ENCODE measurements at places on chromosomes 2 and 18.

GRCh38 chr2:10004401-10004800 is 38.9 kb upstream of the KLF11 start:
- DNase-seq, result no peak

- peak; percentile 86 for DNase-seq
Measured at GRCh38 chr2:199462956-199463692, 5.4 kb upstream of the SATB2 start.

DNA sequence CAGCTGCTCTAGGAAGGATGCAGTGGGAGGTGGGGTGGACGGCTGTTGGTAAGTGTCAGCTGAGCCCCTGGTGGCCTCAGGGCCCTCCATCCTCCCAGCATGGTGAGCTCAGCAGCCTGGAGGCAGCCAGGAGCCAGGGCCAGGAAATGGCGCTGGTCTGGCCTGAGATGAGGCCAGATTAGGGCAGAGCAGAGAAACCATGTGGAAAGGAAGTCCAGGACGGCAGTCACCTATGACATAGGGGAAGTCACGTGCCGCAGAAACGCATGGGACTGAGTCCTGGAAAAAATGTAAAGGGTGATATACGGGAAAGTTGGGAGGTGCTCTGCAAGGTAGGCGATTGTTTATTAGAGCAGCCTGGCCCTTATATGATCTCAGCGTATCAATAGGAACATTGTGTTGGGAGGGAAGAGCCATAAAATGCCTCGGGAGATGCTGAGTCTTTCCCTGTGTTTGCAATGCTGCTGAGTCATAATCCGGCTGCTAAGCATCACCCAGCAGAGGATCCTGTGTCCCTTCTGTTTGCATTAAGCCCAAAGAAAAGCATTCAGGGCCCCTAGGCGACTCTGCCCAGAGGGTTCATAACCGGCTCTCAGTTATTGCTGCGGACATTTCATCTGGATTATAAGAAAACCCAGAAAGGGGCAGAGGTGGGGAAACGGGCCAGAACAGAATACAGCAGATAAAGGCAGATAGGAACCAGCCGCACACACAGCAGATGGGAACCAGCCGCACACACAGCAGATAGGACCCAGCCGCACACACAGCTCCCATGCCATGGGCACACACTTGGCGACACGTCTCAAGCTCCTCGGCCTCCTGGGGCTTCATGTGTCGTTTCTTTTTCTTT is 30.3 kb upstream of the B3GNT7 start:
- peak; percentile 89 for DNase-seq

- DNase-seq, result no peak
Measured at GRCh38 chr2:13968811-13969210, 663.7 kb upstream of the LRATD1 start.

DNA sequence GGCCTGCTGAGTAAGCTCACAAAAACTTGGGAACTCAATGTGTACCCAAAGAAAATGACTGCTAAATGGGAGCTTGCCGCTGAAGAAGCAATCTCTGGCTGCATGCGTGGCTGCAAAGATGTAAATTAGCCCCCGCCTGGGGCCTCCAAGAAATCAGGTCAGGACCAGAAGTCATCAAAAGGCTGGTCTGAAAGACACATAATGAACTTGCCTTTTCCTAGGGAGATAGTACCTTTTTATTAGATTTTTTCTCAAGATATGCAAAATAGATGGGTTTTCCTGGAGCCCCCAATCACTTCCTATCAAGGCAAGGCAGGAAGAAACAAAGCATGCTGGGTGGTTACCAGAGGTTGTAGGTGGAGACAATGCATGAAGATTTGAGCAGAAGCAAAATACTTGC is 38.9 kb downstream of the PDCL3 start:
- DNase-seq, result no peak

DNA sequence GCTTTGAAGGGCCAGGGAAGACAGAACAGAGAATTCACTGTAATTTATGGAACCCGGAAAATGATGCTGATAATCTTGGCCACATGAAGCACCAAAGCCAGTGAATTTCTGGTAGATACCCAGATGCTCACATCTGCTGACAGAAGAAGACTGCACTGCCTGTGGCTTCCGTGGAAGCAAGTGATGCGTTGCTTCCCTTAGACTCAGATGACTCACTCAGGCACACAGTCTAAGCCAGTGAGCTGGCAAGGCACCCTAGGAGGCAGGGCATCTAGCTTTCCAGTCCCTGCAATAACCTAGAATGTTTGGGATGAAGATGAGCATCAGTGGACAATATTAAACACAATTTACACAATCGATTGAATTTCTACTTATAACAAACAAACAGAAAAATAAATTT is 284.7 kb downstream of the CMPK2 start:
- no peak for DNase-seq

DNA sequence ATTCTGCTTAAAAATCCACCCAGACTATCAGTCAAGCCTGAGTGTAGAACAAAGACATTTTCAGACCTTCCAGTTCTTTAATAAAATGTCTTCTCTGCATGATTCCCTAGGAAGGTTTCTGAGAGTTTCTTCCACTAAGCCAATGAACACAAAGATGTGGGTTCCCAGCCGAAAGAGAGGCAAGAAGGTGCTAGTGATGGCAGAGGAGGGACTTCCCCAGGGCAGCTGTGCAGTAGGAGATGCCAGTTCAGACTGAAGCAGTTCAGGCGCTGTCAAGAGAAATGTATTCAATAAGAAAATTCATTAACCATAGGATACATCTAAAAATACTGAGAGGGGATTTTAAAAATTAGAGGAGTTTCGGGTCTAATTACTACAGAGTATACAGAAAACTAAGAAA is 83.3 kb downstream of the RND3 start:
- no peak for DNase-seq

GRCh38 chr2:207484444-207485391 is 45.0 kb upstream of the CREB1 start:
- no peak for DNase-seq

- DNase-seq, result no peak
Measured at GRCh38 chr2:223824301-223824700, 13.1 kb downstream of the AP1S3 start.

- peak; percentile 71 for DNase-seq
Measured at GRCh38 chr2:172106108-172106961, 3.6 kb upstream of the DLX2 start.

DNA sequence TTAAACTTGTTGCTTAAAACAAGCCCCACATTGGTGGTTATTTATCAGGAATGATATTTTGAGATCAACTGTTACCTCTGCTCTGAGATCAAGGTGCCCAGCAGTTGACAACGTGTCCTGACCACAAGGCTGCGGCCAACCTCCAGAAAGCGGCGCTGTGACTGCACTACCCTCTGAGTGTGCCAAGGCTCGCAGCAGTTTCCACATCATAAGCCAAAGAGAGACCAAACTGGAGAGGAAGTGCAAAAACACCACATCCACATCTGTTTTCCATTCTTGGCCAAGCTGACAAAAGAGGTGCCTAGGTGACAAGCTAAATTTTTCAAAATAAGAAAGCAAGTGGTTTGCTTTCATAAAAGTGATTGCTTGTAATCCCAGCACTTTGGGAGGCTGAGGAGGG is 410.8 kb upstream of the POU3F3 start:
- DNase-seq, result no peak

DNA sequence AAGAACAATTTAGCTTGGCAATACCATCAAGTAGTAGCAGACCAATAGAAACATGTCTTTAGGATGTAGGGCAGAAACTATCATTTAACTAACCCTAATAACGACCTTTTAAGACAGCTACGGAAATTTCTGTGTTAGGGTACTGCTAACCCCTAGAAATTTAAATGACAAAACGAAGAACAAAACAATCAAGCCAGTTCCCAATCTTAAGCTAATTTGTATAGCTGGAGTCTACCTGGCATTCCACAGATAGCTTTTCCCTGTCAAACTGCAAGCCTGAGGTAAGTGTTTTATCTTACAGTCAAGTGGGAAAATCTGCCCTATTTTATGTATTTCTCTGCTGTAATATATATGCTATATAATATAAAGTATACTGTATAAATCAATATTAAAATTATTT is 37.6 kb upstream of the CDKL4 start:
- no peak for DNase-seq

GRCh38 chr2:45631319-45631718 is 20.2 kb upstream of the PRKCE start:
- no peak for DNase-seq

DNA sequence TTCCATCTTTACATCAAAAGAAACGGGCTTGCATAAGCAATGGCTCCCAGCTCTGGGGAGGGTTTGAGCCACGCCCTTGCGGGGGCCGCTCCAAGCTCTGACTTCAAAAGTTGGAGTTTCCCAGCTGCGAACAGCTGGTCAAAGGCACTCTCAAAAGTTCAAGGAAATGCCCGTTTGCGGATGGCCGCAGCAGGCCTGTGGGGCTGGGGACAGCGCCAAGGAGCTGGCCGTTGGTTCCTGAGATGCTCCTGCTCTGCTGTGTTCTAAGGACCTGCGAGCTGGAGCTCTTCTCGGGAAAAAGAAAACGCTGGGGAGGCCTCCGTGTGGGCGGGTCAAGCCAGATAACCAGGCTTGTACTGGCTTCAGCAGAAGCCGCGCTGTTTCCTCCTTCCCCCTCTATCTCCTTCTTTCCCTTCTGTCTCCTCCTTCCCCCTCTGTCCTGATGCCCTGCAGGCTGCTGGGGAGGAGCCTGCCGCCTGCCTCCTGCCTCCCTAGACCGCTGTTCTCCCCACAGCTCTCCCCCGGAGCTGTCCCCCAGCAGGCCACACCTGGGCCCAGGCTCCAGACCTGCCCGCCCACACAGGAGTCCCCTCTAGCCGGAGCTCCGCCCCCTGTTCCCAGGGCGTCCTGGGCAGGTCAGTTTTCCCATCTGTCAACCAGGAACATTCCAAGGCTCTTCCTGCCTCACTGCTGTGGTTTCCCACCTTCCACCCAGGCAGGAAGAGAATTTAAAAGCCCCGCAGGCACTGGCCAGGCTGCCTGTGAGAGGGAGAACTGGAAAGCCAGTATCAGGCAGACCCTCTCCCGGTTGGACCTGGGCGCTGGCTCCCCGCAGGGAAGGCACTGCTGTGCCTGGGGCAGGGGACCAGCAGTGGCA is 14.1 kb downstream of the KLF11 start:
- no peak for DNase-seq

DNA sequence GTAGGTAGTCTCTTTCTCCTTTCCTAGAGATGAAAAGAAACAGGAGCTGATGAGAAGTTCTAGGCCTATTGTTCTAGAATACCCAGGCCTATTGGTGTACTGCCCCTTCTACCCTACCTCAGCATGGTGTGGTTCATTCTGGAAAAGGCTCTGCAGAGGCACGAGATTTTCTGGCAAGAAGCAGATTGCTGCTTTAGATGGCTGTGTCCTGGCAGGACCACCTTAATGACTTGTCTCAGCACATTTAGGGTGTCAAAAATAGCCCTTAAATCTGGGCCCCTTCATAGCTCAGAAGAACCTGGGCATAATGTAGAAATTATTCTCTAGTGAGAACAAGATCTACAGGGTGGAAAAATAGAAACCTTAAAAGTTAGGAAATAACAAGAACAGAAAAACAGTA is 87.9 kb downstream of the BCL2L11 start:
- no peak for DNase-seq

GRCh38 chr2:104406261-104406726 is 447.6 kb upstream of the POU3F3 start:
- DNase-seq, result no peak

Measured in A549 (cell line).